G401 (cell line): ENCODE measurements at places on chromosomes 1 and 21. TPM values are rescaled to one million over a fixed set of nuclear protein-coding genes. Genes with fewer than 3 reads are reported as not detected.

The SPATC1L gene
- 5.9 and 11.2 TPM in 2 replicates for total RNA-seq

The GIPC2 gene
- total RNA-seq: not detected in 2 replicates

The EPHA8 gene
- total RNA-seq: not detected in 2 replicates

DNA sequence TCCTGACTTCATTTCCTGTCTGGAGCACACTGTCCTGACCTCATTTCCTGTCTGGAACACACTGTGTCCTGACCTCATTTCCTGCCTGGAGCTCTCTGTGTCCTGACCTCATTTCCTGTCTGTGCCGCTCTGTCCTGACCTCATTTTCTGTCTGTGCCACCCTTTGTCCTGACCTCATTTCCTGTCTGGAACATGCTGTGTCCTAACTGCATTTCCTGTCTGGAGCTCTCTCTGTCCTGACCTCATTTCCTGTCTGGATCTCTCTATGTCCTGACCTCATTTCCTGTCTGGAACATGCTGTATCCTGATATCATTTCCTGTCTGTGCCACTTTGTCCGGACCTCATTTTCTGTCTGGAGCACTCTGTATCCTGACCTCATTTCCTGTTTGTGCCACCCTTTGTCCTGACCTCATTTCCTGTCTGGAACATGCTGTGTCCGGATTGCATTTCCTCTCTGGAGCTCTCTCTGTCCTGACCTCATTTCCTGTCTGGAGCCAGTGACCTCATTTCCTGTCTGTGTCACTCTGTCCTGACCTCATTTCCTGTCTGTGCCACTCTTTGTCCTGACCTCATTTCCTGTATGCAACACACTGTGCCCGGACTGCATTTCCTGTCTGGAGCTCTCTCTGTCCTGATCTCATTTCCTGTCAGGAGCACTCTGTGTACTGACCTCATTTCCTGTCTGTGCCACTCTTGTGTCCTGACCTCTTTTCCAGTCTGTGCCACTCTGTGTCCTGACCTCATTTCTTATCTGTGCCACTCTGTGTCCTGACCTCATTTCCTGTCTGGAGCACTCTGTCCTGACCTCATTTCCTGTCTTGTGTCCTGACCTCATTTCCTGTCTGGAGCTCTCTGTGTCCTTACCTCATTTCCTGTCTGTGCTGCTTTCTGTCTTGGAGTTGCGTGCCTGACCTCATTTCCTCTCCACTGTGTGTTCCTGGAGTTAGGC is 27.6 kb downstream of the SKI start:
- peak; percentile 70 for DNase-seq

DNA sequence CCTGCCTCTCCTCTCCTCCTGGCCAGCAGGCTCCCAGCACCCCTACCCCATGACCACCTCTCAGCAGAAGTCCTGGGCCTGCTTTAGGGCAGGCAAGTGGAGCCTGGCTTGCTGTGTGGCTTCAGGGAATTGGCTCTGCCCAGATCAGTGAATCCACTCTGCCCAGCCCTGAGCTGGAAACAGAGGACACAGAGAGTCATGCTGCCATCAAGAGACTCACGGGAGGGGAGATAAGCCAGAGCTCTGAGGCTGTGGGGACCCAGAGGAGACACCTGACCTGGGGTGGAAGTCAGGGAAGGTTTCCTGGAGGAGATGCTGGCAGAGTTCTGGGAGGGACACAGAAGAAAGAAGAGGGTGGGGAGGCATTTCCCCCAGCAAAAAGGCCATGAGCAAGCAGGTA is 54.2 kb downstream of the GLIS1 start:
- DNase-seq: peak; percentile 40

DNA sequence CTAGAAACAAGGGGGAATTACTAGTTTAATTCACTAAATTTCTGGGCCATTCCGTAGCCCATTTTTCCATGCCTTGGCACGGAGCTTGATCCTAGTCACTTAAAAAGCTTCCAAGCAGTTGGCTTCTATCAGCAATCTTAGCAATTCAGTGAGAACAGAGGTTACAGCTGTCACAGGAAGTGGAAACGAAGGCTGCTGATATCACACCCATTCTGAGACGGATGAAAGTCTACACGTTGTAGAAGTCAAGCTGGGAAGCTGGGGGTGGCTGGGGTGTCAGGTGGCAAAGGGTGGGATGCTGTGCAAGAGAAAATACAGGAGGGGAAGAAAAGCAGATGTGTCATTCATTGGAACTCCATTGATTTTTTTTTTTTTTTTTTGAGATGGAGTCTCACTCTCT is 11.8 kb upstream of the STMN1 start:
- no peak for DNase-seq

- DNase-seq: no peak
Measured at GRCh38 chr1:116532671-116533428, 38.0 kb downstream of the CD58 start.
